HuH-7.5 (cell line): ENCODE measurements at places on chromosomes 4 and X.

GRCh38 chr4:93147524-93148212, 680.9 kb upstream of the ATOH1 start:
- DNase-seq, result no peak

GRCh38 chr4:77127215-77127614, 29.8 kb upstream of the CCNG2 start:
- no peak for DNase-seq

DNA sequence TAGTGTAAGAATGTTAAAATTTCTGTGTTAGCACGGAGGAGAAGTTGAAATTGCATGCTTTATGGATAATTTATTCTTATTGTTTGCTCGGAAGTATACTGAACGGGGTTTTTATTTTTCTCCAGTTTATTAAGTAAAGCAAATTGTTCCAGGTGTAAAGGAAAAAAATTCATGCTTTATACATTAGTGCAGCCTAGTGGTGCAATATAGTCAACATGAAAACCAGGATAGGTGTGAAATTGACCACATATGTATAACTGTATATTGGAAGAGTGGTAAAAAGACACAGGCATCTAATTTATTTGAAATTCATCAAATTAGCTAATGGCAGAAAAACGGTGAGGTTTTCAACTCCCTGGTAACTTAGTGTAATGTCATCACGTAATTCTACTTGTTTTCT, 959 bp downstream of the BRS3 start:
- no peak for DNase-seq

DNA sequence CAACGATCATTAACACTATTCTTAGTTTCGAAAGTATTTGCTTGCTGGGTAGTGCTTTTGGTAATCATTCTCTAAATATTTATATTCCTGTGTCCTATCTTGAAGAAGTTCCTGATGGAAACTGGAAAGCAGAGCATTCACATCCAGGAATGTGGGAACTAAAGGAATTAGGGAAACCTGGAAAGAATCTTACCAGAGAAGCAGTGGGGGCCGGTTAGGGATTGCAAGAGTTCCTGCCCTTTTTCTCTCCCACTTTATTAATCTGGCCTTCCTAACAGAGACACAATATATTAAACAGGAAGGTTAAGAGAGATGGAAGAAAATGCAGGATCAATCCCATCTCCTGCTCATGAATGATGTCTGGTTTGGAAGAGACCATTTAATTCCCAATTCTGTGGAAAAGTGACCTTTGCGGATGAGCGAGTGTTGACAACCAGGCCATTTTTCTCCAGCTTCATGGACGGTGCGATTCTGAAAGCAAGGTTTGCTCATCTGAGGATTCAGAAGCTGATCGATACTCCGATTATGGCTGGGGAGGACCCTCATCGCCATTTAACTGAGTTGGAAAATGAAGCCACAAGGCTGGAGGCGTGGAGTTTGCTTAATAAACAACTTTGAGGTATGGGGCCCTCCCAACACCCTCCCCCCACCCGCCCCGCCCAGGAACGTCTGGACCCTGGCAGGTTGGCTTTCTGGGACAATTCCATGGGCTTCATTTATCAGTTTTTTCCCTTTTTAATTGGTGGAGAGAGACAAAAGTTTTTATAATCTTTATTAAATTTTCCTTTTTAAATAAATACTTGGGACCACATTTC, 52.3 kb downstream of the C4orf51 start:
- peak; percentile 26 for DNase-seq

GRCh38 chrX:83160096-83160495, 348.0 kb upstream of the POU3F4 start:
- no peak for DNase-seq

GRCh38 chr4:87388901-87389300, 2.1 kb downstream of the HSD17B11 start:
- DNase-seq, result no peak

- DNase-seq, result no peak
Observed at GRCh38 chrX:11375614-11376119, 82.5 kb downstream of the AMELX start.

DNA sequence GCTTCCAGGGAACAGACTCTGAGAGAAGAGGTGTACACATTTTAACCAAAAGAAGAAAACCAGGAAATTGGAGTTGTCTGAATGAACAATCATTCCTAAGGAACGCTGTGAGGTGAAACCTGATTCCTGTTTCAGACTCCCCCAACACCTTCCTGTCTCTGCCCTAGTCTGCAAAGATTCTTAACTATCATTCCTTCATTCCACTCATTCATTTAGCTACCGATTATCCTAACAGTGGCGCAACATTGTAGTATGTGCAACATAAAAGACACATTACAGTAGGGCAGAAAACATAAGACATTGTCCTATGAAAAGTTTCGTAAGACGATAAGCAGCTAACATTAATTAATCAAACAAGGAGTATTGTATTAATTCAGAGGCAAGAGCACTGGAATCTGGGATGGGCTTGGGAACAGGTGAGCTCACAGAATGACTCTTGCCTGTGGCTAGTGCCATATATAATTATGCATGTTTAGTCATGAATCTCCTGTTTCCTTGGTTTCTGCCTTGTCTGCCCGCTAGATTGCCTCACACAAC, 23.8 kb upstream of the ADH7 start:
- DNase-seq, result no peak

GRCh38 chr4:112504807-112505206, 11.2 kb downstream of the NEUROG2 start:
- DNase-seq, result no peak

- peak; percentile 60 for DNase-seq
Observed at GRCh38 chr4:143558823-143559756, 45.6 kb downstream of the SMARCA5 start.

GRCh38 chr4:144721994-144722393, 76.0 kb downstream of the HHIP start:
- no peak for DNase-seq

- peak; percentile 18 for DNase-seq
Observed at GRCh38 chr4:155667568-155668511, 1.2 kb downstream of the GUCY1A1 start.
